ENCODE measurements at places on chromosomes 1 and 21.
A peak's percentile ranks its signal among the peaks of the same experiment; 100 is the strongest.

- DNase-seq, result no peak
Observed at GRCh38 chr1:2135441-2135841, 59.1 kb downstream of the FAAP20 start.

DNA sequence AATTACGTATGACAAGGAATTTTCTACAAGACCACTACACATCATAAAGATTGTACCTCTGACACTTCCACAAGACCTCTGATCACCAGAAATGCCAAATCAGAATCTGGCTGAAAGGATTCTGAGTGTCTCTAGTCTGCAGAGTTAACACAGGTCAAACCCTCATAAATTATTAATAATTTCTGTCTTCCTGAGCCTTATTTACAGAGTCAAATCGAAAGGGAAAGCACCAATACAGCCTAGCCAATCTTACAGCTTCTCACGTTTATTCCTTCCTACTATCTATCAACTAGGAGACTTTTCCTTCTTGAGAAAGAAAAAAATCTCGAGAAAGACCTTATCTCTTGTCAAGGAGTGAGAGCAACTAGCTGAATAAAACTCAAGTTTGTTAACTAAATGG is 2151.6 kb downstream of the MRPL39 start:
- DNase-seq, result no peak

- DNase-seq, result no peak
Observed at GRCh38 chr21:39109596-39110210, 73.5 kb downstream of the PSMG1 start.

- no peak for DNase-seq
Observed at GRCh38 chr21:33348706-33349105, 23.9 kb downstream of the IFNAR1 start.

DNA sequence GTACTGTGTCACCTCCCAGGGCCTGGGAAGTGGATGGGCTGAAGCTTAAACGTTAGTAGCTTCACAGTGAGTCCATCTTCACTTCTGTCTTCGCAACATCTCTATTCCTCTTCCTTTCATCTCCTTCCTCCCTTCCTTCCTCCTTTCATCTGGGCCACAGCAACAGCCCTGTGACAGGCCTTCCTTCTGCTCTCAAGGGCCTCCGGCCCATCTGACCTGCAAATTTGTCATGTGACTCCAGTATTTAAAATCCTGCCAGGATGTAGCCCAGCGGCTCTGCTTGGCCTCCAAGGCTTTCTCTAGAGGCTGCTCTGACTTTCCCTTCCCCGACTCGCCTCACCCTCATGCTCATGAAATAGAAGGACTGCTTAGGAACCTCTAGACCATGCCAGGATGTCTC is 10.9 kb upstream of the BATF3 start:
- DNase-seq, result no peak

DNA sequence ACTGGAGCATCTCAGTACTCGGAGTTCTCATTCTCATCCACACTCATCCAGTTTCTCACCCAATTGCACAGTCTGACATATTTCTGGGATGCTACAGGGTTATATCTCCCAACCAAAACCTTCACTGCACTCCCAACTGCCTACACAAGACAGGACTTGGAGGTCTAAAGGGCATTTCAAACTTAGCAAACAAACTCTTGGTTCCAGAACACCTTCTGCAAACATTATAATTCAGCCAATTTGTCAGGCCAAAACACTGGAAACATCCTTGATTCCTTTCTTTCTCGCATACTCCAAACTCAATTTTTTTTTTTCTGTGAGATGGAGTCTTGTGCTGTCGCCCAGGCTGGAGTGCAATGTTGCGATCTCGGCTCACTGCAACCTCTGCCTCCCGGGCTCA is 7.9 kb downstream of the SLAMF1 start:
- no peak for DNase-seq

DNA sequence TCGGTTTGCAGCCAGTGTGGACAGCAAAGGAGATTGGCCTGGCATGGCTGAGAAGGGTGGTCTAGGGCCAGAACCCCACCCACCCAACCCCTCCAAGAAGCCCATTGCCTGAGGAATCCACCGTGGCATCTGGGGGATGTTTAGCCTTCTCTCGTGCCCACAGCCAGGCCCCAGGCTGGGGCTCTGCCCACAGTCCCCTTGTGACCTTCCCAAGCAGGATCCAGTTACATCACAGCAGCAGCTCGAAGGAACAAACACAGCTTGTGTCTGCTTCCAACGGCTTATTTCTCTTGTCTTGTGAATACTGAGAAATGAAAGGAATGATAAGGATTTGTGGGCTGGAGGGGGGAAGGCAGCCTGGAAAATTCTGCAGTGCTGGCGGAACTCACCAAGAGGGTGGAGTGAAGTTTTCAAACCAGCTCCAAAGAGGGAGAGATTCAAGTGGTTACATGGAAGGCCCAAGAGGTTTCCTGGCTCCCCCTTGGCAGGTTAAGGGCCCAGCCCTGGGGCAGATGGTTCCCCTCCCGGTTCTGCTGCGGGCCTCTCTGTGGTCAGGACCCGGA is 61.6 kb downstream of the DHRS3 start:
- no peak for DNase-seq

- DNase-seq, result no peak
Observed at GRCh38 chr1:61638911-61639605, 85.9 kb downstream of the TM2D1 start.

DNA sequence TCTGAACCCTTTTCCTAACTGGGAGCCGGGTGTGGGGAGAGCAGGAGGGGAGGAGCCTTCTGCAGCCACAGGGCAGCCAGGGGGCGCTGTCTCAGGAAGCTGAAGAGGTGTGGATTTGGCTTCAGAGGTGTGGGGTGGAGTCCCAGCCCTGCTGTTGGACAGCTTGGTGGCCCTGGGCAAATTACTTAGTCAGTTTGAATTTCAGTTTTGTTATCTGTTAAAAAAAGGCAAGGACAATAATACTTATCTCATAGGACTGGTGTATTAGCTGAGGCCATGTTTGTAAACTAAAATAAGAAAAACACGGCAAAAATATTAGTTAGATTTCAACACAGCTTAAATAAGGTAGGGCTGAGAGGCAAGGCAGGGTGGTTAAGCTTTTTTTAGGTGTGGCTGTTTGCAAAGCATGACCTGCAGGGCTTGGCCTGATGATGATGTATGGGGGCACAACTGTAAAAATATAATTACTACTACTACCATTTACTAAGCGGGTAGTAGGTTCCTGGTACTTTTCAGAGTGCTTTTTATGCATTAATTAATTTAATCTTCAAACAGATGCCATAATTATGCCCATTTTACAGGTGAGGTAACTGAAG is 111.8 kb downstream of the PLXNA2 start:
- peak; percentile 53 for DNase-seq

GRCh38 chr1:52159033-52159789 is 17.3 kb downstream of the ZFYVE9 start:
- DNase-seq, result no peak

DNA sequence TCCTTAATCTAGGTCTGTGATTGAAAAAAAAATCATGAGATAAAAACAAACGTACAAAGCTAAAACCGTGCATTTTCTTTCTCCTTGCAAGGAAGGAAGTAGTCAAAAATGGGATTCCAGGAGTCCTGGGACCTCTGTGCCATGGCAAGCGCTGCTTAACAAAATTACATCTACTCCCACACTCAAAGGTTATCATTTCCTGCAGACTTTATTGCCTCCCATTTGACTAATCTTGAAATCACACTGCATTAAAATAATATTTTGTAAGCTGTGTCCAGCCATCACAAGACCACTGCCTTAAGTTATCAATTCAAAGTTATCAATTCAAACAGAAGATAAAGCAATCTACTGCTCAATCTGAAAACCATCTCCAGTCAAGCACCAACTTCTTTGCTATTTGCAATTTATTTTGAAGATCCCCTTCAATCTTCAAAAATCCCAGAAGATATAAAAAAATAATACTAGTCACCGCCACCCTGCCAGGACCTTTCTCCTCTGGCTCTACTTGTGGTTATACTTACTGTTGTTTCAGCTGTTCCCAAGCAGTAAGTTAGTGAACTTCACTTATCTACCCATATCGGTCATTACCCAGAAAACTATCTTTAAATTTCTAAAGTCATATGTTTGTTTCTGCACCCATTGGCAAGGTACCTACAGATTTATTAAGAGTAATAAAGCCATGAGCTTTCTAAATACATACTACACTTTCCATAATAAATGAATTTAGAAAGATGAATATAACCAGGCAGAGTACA is 38.1 kb upstream of the RAP1GAP start:
- DNase-seq, result no peak

DNA sequence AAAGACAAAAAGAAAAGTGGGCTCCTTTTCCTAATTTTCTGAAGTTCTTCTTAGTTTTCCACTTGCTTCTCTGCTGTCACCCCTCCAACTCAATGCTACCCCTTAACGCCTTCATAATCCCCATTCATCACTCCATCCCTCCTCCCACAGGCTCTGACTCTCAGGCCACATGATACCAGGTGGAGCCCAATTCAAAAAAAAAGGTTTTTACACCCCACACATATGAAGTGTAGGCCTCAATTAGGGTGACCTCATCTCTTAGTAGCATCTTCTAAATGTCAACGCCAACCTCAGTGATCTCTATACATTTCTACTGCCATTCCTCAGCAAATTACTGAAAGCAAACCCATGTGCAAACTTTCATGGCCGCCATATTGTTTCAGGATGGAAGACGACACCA is 6.4 kb downstream of the SSBP3 start:
- DNase-seq, result no peak

DNA sequence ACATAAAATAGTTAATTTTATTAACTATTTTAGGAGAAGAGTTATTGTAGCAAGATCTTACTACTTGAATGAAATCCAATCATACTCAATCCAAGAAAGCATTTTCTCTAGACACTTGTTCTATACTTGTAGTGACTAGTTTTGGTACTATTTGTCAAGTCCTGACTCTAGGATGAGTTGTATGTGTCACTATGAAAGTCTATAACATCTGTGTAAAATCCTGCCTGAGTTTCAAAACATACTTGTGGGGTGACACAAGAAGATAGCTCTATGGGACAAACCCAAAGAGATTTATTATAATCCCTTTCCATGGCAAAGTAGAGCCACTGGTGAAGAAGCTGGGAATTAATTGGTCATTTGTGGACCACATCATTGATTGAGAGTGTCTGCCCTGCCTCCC is 1042.2 kb upstream of the ADGRL4 start:
- no peak for DNase-seq

DNA sequence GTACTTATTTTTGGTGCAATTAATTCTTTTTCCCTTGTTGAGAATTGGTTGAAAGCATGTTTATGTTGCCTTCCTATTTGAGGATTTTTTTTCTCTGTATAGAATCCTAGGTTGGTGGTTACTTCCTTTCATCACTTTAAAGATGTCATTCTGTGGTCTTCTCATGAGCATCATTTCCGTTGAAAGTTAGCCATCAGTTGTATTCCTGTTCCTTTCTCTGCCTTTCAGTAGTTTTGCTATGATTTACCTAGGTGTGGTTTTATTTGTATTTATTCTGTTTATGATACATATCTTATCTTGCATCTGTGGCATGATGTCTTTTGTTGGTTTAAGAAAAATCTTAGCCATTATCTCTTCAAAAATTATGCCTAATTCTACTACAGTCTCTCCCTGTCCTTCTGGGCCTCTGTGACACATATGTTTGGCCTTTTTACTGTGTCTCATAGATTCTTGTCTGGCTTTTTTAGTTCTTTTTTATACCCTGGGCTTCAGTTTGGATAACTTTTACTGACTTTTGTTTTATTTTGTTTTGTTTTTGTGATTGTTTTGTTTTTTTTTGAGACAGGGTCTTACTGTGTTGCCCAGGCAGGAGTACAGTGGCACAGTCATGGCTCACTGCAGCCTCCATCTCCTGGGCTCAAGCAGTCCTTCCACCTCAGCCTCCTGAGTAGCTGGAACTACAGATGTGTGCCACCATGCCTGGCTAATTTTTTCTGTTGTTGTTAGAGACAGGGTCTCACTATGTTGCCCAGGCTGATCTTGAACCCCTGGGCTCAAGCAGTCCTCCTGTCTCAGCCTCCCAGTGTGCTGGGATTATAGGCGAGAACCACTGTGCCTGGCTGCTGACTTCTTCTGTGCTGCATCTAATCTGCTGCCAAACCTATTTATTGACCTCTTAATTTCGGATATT is 24.1 kb downstream of the PTGFRN start:
- DNase-seq, result no peak

DNA sequence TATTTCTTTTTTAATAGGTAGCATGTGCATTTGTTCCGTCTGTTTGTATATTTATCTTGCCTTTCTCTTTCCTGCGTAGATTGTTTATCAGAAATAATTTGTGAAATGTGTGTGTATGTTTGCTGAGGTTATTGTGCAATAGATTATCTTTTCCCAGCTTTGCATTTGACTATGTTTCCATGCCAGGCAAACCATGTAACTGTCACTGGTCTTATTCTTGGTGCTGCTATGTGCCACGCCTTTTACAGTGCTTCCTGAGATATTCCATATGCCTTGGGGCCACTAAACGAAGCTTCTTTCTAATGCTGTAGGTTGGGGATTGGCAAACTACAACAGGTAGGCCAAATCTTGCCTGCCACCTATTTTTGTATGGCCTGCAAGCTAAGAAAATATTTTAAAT is 598.8 kb downstream of the PLPP3 start:
- DNase-seq, result no peak

DNA sequence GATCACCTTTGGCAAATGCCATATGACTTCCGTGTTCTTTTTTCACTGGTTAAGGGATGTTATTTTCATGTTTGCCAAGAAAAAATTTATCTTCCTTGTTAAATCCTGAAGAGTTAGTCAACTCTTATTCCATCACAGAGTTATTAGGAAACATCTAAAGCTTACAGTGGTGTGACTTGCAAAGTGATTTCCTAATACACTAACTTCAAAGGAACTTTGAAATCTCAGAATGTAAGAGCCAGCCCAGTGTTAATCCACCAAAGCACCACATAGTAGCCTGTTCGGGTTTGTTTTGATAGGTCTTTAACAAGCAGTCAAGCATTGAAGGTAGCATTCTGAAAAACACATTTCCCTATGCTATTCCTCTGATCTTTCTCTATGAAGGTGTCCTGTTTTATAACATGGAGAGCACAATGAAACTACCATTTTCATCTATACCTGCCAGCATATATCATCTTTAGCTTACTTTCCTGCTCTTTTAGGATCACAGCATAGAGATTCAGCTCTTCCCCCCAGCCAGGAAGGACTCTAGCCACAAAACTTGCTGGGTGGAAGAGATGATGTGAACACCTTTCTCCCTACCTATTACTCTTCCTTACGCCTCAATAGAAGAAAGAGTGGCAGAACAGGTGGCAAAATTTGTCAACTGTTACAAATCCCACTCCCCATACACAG is 82.4 kb upstream of the MAGI3 start:
- no peak for DNase-seq

Measured in activated T-cell treated with anti-CD3 and anti-CD28 coated beads for 48 hours (primary cell).